ENCODE measurements at places on chromosomes 1 and 21.

DNA sequence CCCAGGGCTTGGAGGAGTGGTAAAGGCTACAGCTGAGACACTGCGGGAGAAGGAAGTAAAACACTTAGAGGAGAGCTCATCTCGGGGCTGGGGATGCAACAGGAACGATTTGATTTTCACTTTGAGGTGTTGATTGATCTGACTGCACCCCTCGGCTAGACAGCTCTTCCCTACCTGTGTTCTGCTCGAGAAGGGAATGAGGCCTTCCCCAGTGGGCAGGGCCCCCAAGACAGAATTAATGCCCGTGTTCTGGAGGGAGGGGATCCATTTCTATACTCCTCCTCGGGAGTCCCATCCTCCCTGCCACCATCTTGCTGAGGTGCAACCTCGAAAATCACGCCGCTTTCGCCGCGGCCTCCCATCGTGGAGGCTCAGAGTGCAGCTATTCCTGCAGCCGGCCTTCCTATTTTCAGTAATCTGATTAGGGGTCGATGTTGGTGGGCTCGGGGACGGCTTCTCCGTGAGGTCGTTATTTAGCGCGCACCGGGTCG lies 2.4 kb downstream of the ATP2B4 start:
- no peak for DNase-seq

- no peak for DNase-seq
Observed at GRCh38 chr21:42405064-42406013, 1.6 kb downstream of the UBASH3A start.

DNA sequence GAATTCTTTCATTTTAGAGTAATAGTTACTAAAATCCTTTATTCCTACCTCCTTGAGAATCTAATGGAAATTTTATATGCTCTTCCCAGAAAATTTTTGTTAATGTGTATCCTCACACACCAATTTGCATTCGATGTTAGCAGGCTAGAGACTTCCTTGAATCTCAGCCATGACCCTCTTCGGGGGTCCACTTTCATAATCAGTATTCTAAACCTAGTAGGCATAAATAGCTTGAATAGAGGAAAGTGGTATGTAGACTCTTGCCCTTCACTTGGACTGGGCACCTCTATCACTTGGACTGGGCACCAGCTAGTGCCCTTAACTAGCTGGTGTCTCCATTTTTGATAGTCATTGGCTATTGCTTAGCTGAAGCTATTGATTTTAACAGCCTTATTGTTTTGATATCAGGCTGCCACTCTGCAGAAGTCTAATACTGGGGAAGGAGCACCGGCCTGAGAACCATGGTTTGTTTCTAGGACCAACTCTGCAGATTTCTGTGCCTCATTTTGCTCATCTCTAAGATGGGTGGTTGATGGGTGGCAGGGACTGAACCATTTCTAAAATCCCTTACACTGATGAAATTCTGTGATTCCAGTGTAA lies 42.8 kb downstream of the MRPL39 start:
- no peak for DNase-seq

GRCh38 chr1:29166291-29166878 lies 15.3 kb downstream of the SRSF4 start:
- DNase-seq = no peak

DNA sequence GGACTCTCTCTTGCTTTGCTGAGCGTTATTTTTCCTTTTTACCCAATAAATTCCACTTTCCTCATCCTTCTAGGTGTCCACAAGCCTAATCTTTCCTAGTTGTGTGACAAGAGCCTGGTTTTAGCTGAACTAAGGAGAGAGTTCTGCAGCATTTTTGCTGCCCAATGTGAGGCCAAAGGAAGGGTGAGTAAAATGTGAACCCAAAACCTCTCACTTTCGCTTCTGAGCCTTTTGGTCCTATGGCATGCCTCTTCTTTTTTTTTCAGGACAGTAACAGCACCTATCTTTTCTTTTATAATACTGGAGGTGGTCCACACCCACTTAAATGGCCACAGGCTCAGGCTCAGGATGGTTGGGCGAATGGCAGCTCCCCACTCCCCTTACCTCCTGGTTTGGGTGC lies 111.1 kb downstream of the COP1 start:
- DNase-seq = no peak

GRCh38 chr1:171295821-171296220 lies 18.2 kb upstream of the FMO4 start:
- no peak for DNase-seq

GRCh38 chr1:204340081-204340889 lies 19.4 kb downstream of the PLEKHA6 start:
- no peak for DNase-seq

GRCh38 chr1:24648919-24649318 lies 5.8 kb downstream of the SRRM1 start:
- no peak for DNase-seq

DNA sequence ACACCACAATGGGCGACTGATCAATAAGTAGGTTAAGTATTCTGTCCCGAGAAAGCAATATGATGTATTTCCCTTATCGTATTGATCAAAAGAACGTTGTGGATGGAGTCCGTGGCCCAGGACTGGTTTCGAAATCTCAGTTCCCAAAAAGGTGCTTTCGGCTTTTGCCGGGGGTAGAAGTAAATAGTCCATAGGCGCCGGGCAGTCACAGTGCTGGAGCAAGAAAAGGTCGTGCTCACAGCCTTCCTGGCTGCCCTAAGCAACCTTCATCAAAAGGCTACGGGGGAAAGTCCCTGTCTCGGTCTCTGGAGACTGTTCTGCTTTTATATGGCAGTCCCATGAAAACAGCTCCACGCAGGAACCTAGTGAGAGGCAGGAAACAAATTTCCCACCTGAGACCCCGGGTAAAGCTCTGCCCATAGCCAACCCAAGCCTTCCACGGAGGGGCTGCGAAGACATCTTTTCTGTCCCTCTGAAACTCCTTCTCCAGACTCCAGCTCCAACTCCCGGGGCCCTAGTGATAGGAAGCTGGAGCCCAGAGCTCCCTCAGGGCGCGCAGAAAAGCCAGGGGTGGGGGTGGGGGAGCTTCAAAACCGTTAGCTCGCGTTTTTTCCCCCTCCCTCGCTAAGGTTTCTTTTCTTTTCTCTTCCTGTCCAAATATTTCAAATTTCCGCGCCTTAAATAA lies 7.0 kb downstream of the CDKN2C start:
- DNase-seq = no peak

- DNase-seq = no peak
Observed at GRCh38 chr1:33088119-33088906, 7.4 kb downstream of the AZIN2 start.

DNA sequence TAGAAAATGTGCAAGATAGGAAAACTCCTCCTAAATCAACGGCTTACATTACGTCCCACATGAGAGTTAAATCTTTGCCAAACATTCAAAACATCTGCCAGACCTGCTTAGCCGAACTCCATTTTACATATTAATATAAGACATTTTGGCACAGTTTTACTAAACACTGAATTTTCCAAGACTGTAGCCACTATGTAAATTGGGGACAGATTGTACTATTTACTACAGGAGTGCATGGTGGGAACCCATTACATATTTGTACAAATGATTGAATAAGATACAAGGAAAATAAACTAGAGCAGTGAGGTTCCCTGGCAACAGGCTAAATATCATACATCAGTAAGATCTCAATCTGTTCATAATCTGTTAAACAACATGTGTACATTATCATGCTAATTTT lies 1234.4 kb downstream of the KCNT2 start:
- DNase-seq = no peak

- no peak for DNase-seq
Observed at GRCh38 chr1:162080472-162081015, 11.1 kb downstream of the NOS1AP start.

DNA sequence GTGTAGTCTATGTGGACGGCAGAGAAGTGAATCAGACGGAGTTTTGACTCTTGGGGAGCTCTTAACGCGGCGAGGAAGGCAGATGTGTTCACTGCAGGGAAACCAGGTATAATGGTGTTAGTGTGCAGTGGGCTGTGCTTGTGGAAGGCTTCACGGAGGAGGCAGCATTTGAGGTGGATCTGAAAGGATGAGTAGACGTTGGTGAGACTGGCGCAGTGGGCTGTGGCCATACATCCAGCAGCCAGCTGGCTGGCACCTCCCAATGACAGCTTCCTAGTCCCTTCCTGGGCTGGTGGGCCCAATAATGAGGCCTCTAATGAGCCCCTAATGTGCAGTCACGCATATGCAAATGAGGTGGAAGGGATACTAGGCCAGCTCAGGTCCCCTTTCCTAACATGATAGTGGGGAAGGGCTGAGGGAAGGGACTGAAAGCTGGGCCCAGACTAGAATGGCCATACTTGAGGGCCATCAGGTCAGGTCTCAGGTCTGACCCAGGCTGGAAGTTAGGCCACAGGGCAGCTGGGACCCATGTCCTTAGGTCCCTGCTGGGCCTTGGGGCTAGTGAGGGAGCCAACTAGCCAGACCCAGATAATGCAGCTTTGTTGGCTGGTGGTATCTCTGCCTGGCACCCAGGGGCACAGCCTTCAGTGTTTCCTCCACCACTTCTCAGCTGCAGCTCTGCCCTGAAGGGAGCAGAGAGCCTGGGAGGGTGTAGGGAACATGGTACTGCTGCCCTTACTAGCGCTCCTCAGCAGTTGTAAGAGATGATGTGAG lies 3.8 kb downstream of the MAP7D1 start:
- DNase-seq = no peak

DNA sequence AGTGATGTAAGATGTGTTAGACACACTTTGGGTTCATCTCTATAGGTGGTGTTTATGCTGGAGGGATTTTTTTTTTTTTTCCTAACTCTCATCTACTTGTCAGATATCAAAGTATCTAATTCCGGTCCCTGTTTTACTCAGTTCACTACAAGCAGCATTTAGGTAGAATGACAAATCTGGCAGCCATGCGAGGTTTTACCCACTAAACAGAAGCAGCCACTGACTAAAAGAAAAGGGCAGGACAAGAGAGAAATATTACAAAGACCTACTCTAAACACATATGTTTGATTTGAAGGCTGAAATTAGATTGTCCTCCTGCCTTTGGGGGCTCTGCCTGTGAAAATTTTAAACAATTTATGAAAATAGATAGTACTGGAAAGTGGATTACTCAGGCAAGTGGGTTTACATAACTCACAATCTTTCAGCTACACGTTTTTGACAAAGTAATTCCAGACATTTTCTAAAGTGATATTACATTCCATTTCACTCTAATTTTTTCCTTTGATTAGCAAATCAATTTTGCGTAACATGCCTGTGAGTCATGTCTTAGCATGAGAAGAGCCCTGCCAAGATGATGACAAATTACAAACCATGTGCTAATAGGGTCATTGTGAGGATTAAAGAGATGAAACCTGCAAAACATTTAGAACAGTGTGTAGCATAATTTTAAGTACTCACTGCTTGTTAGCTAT lies 172.6 kb downstream of the PLA2G4A start:
- DNase-seq = no peak

DNA sequence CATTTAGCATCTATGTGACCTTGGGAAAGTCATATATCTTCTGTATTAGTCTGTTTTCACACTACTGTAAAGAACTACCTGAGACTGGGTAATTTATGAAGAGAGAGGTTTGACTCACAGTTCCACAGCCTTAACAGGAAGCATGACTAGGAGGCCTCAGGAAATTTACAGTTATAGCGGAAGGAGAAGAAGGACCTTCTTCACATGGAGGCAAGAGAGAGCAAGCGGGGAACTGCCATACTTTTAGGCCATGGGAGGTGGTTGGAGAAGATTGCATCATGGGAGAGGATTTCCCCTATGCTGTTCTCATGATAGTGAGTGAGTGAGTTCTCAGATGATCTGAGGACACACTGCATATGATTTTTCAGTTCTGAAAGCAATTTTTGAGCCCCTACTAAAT lies 87.9 kb downstream of the CLEC20A start:
- DNase-seq = no peak

DNA sequence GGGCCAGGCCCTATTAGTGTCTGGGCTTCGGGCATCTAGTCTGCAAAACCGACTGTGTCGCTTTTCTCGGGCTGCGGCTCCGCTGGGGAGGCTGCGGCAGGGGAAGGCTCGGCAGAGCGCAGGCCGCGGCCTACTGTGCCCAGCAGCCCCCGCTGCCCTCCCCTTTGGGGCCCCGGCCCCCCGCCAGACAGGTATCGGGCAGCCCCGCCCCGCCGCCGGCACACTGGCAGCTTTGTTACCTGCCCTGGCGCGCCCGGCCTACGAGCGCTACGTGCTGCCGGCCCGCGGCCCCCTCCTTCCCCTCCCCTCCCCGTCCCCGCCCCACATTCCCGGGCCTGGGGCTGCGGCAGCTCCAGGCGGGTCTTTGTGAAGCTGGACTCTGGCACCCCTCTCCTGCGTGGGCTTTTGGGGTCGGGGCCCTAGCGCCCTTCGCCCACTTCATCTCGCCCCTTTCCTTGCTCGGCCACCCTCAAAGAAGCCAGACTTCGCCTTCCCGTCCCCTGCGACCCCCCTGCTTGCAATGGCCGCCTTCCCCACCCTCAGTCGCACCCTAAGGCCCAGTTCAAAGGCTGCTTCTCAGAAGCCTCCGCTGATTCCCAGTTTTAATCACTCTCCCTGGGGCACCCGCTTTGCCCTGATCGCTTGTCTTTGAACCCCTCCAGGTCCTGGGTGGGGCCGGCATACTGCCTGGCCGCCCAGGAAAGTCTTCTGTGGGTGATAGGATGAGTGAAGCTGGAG lies 48.9 kb upstream of the SLC2A1 start:
- DNase-seq = no peak

- no peak for DNase-seq
Observed at GRCh38 chr1:87478231-87478630, 149.6 kb downstream of the LMO4 start.

DNA sequence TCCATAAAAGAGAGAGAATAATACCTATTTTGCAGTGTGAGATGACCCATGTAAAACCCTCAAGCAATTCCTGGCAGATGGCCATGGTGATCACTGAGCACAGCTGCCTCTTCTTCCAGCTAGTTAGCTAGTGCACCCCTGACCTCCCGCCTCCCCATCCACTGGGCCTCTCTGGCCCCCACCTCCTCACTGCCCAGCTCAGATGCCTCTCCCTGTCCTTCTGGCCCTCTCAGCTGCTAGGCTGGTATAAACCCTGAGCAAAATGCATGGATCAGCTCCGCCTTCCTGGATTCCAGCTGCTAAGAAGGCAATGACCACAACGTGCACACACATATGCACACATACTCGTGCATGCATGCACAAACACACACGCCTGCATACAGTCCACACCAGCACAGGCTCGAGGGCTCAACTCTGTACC lies 117.2 kb downstream of the DMRTB1 start:
- DNase-seq = no peak

DNA sequence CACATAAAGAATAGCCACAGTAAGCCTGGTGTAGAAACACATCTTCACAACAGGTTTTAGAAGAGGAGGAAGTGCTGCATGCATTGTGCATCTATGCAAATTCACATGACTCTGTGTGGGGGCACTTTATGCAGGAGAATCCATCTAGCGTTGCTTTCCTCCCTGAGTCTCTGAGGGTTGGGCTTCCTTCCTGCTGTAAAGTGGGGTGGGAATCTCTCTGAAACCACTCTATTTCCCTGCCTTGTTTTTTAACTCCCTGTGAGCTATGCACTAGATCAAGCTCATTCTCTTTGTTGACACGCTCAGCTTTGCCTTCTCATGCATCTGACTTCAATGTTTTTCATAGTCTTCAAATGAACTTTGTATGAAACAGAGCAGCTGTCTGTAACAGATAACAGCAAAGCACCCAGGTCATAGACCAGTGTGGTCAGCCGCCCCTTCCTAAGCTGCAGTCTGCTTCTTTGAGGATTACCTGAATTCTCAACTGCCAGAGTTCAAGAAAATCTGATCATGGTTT lies 102.7 kb upstream of the DPH5 start:
- no peak for DNase-seq

All from esophagus squamous epithelium (tissue), 5 donors.